CD8-positive, alpha-beta memory T cell (primary cell): ENCODE measurements at places on chromosomes 7 and 10.

DNA sequence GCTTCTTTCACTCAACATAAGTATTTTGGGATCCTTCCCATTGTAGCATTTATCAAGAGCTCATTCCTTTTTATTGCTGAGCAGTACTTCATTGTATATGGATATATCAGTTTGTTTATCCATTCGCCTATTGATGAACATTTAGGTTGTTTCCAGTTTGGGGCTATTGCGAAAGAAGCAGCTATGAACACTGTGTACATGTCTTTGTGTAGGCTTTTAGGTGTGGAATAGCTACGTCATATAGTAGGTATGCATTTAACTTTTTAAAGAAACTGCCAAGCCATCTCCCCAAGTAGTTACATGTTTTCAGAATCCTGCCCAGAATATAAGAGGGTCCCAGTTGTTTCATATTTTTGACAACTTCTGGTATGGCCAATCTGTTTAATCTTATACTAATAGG is 468.1 kb downstream of the IPMK start:
- no peak for DNase-seq

DNA sequence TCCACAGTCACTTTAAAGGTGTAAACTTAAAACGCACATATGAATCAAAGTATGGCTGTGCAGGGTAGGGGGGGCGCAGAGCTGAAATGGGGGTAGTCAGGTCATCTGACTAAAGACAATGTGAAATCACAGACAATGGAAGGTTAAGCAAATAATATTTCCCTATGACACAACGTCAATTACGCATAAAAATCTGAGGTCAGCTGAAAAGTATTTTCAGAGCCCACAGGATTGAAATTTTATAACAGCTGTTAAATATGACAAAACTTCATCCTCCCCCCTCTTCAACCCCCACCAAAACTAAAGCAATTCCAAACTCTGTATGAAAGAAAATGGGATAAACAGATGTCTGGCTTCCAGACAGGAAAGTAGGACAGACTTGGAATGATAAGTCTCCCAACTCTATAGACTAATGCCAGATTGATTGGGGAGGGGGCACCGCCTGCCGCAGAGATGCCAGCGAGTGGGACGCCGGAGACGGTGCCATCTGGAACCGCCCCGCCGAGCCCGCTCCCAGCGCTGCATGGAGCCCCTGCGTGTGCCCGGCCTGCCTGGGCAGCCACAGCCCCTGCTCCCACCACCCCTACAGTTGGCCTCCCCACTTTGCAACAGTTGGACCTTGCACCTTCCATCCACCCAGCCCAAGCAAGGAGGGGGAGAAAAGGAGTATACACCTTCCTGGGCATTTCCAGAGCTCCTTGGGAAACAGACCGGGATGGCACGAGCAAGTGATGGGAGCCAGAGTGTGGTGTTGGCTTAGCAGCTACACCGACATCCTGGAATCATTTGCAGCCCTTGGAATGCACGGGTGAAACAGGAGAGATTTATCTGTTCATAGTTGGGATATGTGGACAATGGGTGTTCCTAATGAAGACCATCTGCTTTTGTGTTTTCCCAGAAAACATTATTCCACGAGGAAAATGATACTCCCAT is 10.7 kb downstream of the EBF3 start:
- DNase-seq: no peak

DNA sequence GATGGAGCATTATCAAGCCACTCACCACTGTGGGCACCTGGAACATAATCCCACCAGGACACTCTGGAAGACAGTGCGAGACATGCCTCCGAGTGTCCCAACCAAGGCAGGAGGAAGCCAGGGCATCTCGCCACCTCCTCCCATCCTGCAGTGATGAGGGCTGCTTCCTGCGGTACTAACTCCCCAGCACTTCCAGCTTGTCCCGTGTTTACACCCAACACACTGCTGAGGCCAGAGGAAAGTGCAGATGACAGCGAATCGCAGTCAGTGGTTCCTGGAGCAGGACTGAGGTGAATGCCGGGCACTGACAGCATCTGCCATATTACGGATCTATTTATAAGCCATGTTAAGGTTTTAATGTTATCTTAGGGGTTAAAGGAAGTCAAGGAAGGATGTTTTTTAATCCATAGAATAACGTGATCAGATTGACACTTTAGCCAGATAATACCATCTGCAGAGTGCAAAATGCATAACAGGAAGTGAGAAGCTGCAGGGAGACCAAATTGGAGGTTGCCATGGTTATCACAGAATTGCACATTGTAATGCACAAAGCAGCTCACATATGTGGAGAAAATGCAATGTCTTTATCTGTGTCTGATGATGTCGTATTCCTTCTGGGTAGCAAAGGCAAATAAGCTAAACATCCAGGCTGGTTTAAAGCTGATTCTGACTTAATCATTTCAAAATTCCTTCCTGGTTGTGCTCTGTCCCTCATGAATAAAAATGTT is 314.1 kb upstream of the C7orf33 start:
- DNase-seq: no peak

DNA sequence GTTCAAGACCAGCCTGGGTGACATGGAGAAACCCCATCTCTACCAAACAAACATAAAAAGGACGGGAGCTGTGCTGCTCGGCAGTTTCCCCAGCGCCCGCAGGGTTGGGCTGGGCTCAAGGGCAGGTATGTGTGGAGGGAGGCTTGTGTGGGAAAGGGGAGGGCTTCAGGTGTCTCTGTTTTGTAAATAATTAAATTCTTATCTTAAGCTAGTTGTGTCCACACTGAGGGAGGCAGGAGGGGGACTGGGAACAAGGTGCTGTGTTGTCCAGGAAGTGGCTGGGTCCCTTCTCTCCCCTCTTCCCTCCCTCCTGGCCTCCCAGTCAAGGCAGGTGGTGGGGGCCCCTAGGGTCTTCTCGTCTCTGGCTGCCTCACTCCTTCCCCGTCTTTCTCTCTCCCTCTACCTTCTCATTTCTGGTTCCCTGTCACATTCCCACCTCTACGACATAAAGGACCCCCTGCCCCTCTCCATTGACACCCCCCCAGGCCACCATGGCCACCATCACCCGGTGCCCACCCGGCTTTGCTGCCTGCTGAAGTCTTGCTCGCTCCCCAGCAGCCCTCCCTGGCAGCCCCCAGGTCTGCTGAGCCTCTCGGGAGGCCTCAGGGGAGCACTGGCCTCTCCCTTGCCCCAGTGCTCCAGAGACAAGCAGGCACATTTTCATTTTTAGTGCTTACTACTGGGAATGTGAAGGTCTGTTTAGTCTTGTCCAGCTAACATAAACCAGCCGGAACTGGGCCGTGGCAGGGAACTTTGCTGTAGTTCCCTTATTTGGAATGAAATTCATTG is 19.3 kb downstream of the NEURL1 start:
- DNase-seq: no peak

DNA sequence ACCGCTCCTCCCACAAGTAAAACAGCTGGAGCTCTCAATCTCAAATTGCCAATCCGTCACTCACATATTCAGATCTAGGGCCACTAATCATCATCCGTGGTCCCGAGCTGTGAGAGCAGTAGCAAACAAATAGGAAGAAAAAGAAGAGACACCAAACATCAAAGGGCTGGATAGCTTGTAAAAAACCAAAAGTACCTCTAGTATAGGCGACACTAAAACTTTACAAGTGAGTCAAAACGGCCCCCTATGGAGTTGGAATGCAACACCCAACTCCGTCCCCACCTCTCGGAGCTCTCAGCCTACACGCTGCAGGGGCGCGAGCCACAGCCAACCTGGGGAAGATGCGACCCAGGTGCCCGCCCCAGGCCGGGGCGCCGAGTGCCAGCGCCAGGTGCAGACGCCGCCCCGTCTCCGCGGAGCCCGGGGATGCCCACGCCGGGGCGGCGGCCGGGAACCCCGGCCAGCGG is 581 bp downstream of the FAM3C start:
- peak; percentile 30 for DNase-seq

GRCh38 chr7:97513326-97513725 is 218.6 kb upstream of the TAC1 start:
- no peak for DNase-seq

DNA sequence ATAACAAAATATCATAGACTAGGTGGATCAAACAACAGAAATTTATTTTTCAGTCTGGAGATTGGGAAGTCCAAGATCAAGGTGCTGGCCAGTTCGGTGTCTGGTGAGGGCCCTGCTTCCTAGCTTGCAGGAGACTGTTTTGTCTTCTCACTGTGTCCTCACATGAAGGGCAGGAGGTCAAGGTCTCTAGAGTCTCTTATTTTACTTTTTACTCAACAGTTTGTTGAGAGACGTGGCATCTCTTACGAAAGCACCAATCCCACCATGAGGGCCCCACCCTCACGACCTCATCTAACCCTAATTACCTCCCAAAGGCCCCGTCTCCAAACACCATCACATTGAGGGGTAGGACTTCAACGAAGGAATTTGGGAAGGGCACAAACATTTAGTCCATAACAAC is 41.2 kb upstream of the SORBS1 start:
- no peak for DNase-seq

DNA sequence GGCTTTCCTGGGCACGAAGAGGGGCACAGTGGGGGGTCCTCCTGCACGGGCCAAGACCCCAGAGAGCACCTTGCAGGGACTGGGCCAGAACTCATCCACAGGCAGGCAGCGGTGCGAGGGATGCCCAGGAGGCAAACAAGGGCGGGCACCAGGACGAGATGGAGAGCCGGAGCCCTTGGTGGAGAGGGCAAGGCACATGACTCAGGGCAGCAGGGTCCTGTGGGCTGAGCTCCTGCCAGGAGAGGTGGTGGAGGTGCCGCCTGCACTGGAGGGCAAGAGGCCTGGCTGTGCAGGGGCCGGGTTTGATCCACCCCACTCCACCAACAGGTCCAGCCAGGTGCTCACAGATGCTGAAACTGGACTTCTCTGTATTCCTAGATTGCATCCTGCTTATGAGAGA is 170.9 kb downstream of the TCERG1L start:
- no peak for DNase-seq

DNA sequence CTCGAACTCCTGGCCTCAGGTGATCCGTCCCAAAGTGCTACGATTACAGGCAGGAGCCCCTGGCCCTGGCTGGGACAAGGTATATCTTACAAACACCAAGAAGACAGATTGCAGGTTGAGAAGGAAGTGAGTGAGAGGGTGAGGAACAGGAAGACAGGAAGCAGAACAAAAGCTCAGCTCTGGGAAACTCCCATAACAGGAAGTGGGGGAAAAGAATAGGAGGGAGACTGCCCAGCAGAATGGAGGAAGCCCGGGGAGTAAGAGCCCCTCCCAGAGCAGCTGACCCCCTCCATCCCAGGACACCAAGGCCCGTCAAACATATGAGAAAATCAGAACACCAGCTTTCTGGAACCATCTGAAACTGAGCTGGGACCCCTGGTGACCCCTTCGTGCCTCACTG is 2.9 kb downstream of the TECPR1 start:
- DNase-seq: no peak

DNA sequence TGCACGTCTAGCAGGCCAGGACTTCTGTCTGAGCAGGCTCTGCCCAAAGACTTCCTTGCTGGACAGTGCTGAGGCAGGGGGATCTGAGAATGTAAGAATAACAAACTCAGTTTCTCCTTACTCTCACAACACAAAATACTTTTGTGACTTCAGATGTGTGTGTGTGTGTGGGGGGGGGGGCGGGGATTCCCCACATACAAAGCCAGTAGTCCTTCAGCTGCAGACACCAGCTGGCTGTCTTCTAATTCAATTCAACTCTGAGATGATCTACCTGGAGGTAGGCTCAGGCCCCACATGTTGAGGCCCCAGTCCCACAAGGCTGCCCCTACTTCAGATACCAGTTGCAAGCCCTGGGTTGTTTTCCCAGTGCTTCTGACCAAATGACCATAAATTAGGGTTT is 4.7 kb upstream of the CXCL12 start:
- no peak for DNase-seq

DNA sequence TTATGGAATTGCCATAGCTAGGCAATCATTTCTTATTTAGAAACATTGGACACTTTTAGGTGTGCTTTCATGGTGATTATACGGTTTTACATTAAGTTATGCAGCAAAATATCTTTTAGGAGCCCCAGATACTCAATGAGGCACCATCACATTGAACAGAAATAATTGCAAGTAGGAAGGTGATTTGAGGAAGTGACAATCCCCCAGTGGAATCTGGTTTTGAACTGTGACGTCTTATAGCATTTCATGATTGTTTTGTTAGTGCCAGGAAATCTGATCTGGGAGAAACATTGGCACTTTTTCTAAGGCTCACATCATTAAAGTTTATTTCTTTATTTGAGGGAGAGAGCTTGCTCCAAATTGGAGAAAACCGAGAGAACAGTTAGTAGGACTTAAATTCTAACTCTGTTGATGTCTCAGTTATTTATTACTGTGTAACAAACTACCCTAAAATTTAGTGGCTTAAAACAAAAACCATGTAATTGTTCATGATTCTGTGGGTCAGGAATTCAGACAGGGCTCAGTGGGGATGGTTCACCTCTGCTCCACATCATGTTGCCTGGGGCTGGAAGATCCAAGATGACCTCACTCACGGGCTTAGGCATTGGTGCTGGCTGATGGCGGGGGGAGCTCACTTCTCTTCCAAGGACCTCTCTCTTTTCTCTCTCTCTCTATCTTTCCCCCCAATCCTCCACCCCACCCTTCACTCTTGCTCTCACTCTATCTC is 78.2 kb upstream of the STEAP1B start:
- no peak for DNase-seq

DNA sequence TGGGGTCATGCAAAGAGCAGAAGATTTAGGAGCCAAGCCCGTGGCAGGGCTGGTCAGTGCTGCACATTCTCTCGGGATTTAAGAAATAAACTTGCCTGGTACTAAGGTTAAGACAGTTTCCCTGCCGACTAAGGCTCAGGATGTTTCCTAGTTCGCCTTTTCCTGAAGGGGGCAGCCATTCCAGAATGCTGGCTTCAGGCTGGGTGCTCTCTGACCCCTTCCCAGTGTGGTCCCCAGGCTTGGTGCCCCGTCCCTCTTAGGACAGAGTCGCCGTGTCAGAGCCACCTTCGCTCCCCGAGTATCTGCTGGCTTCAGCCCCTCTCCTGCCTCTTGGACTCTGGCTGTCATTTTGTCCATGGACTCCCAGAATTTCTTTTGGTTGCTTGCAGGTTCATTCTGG is 117.2 kb downstream of the ELFN1 start:
- DNase-seq: no peak

- no peak for DNase-seq
Measured at GRCh38 chr7:139784648-139785047, 6.8 kb upstream of the HIPK2 start.

DNA sequence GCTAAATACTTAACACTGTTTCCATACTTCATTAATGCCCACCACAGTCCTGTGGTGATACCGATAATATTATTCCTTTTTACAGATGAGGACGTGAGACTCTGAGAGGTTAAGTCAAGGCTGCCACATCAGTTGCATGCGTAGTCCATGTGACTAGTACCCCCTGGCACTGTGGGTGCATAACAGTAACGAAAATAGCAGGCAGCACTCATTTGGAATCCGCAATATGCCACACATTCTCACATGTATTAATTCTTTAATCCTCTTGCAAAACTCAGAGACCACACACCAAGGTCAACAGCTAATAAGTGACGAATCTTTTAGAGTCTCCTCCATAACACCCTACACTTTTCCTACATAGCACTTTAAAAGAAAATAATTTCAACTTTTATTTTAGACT is 99.5 kb upstream of the HABP2 start:
- DNase-seq: no peak

- no peak for DNase-seq
Measured at GRCh38 chr10:113945075-113945686, 90.7 kb downstream of the NHLRC2 start.

- DNase-seq: no peak
Measured at GRCh38 chr7:139972029-139972428, 90.7 kb downstream of the PARP12 start.

- no peak for DNase-seq
Measured at GRCh38 chr10:46264737-46265368, 21.9 kb upstream of the ANTXRL start.

- no peak for DNase-seq
Measured at GRCh38 chr7:112571852-112572607, 91.2 kb downstream of the LSMEM1 start.

- DNase-seq: no peak
Measured at GRCh38 chr7:102320601-102321350, 34.1 kb downstream of the SH2B2 start.
